AG09319 (cell line): ENCODE measurements at places on chromosomes 6 and 20.
A peak's percentile ranks its signal among the peaks of the same experiment; 100 is the strongest.

- DNase-seq = peak; percentile 84
Observed at GRCh38 chr6:41936073-41936837, 5.4 kb downstream of the CCND3 start.

DNA sequence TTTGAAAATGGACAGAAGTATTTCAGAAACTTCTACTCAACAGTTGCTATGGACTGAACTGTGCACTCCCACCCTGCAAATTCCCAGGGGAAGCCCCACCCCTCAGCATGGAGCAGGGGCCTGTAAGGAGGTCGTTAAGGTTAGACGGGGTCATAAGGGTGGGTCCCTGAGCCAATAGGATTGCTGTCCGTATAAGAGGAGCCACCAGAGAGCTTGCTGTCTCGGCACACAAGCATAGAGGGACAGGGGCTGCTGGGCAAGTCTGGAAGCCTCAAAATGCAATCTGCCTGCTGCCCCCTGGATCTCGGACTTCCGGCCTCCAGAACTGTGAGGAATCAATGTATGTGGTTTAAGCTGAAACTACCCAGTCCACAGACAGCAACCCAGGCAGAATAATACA lies 37.4 kb upstream of the AFDN start:
- DNase-seq = no peak

DNA sequence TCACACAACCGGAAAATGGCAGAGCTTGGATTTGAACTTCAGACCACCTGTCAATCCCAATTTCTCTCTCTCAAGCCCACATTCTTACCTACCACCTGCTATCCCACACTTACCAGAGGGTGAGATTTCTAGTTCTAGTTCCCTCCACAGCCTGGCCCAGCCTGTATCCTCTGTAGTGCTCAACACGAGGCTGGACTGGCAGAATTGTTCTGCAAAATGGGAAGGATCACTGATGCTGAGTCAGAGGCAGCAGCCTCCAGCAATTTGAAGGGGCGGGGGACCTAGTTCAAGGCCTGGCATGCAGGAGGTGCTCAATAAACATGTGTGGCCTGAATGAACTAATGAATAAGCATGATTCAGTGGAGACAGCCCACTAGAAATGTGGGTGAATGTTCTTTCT lies 53.6 kb upstream of the TTPAL start:
- no peak for DNase-seq

- peak; percentile 38 for DNase-seq
Observed at GRCh38 chr6:105898286-105898685, 187.8 kb upstream of the PRDM1 start.

DNA sequence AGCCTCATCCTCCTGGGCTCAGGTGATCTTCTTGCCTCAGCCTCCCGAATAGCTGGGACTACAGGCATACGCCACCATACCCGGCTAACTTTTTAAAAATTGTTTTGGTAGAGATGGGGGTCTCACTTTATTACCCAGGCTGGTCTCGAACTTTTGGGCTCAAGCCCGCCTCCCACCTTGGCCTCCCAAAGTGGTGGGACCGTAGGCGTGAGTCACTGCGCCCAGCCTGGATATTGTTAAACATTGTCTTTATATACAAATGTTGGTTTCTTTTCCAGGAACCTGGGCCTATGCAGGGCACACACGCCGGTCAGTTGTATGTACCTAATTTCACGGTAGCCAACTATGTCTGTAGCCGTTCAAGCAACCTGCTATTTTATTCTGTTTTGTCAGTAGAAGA lies 60.1 kb downstream of the SYNJ2 start:
- no peak for DNase-seq

GRCh38 chr20:9204979-9205378 lies 136.1 kb downstream of the PLCB4 start:
- DNase-seq = no peak

DNA sequence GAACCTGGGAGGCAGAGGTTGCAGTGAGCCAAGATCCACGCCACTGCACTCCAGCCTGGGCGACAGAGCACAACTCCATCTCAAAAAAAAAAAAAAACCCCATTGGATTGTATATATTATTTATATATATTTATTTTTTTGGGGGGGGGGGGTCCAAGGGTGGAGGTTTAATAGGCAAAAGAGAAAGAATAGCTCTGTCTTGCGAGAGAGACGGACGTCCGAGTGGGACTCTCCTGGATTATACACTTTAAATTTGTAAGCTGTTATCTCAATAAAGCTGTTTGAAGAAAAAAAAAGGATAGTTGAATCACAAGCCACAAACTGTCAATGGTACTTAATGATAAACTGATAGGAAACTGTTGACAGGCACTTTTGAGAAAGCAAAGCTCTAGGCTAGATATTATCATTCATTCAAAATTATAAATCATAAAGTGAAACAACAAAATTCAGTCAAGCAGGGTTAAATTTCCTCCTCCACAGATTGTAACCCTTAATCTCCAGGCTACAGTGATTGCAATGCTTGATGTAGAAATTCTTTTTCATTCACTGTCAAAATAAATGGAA lies 20.3 kb downstream of the EIF2S2 start:
- DNase-seq = no peak

GRCh38 chr6:84641076-84641475 lies 123.3 kb downstream of the TBX18 start:
- DNase-seq = no peak

GRCh38 chr6:68632734-68633133 lies 2.3 kb upstream of the ADGRB3 start:
- no peak for DNase-seq

DNA sequence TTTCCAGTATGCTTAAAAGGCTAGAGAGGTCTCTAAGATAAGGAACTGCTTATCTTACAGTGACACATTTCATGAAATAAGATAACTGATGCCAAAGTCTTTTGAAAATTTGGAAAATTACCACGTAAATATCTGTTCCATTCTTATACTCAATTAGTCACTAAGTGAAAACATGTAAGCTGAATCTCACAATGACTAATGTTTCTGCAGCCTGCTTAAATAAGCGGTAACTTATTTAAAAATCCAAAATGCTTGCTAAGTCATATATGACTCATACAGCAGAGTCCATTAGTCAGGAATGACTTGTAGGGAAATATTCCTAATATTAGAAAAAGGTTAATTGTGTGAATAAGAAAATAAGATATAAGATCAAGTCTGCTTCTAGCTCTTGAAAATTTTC lies 27.8 kb upstream of the LGSN start:
- DNase-seq = peak; percentile 40

- DNase-seq = no peak
Observed at GRCh38 chr6:115495184-115495583, 565.5 kb downstream of the FRK start.

- no peak for DNase-seq
Observed at GRCh38 chr6:37106051-37106363, 63.9 kb upstream of the PIM1 start.

GRCh38 chr6:29005183-29005885 lies at the start of gene ZNF311:
Gene ZNF311, minus strand, starts transcription at chr6:29005315. Its CDS starts 1,361 bp downstream, at chr6:29003954.
- no peak for DNase-seq

DNA sequence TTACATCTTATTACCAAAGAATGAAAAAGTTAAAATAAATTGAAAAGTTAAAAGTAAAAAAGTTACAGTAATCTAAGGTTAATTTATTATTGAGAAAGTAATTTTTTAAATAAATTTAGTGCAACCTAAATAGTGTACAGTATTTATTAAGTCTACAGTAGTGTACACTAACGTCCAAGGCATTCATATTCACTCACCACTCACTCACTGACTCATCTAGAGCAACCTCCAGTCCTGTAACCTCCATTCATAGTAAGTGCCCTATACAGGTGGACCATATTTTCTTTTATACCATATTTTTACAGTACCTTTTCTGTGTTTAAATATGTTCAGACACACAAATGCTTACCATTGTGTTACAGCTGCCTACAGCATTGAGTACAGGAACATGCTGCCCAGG lies 624.7 kb upstream of the NOX3 start:
- no peak for DNase-seq

DNA sequence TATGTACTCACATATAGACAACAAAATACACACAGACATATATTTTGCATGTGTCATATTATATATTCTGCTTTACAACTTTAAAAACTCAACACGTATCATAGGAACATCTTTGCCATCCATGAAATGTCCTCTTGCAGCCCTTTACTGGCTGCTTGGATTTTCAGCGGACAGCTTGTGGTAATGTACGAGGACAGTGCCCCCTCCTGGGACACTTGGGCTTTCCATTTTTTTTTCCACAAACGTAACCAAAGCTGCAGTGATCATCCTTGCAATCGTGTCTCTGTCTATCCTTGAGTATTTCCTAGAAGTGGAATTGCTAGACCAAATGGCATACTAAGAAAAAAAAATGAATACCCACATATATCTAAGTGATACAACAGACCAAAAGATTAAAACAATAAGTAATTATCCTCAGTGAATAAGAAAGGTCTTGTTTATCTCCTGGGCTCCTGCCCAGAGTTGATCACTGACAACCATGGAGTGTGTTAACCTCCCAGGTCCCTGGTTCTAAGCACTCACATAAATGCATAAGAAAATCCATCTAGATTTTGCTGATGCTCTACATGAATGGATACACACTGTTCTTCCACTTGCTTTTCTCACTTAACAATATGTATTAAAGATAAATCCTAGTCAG lies 18.1 kb downstream of the BPI start:
- peak; percentile 48 for DNase-seq

- no peak for DNase-seq
Observed at GRCh38 chr6:156957931-156958547, 180.9 kb downstream of the ARID1B start.

DNA sequence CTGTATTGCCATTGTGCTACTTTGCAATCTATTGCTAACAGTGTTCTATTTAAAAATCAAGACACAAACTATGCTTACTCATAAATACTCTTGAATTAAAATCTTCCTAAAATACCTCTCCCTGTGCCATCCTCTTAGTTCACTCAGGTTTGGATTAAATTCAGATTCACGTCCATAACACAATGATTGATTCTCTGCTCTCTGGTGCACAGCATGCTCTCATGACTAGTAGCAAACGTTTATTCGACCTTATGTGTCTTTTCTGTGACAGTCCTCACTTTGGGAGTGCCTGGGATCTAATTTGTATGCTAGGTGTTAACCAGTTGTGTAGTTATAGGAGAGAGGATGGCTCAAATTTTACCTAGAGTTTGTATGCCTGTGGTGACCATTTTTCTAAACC lies 270.4 kb upstream of the FKBP1C start:
- no peak for DNase-seq

DNA sequence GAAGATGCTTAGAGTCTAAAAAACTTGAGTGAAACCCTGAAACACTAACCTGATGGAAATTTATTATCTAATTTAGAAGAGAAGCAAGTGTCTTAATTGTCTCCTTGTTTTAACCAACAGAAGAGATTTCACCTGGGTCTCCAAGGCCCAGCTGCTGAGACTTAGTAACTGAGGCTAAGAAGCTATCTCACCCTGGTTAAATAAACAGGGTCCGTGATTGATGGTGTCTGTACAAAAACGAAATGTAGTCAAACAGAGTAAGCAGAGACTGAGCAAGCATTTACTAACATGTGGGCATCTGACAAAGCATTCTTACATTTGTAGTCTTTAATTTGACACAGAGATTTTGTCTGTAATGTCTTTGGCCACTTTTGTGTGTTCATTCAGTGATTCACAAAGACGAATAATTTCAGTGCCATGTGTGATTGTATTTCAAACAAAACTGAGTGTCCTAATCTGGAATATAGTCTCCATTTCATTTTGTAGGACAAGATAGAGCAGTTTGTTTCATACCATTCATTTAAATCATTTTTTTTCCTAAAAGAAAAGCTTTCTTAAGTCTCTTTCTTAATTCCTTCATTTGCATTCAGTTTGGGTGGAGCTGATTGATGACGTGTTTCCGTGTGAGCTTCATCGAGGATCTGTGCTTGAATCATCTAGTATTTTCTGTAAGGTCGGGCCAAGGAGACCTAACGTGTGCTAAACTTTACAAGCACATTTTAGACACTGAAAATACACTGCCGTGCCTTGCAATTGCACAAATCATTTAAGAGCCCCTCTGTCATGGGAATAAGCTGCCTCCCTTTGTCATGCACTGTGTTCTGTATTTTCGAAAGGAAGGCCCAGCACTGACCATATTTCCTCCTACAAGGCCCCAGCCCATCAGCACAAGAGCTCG lies 170.6 kb upstream of the QKI start:
- no peak for DNase-seq

DNA sequence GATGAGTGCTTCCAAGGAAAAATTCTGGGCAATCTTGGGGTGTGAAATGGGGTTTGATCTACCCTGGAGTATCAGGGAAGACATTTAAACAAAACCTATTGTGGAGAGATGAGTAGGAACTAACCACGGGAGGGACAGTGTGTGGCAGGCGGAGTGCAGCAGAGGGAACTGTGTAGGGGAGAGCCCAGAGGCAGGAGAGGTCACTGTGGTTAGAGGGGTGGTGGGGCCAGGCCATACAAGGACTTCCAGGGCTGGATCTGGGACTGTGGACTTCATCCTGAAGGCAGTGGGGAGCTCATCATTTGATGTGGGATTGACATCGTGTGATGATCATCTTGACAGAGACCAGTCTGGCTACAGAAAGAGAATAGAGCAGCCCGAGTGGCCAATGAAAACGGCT lies 89.0 kb downstream of the TOX2 start:
- DNase-seq = no peak

GRCh38 chr20:57346477-57346876 lies 4.6 kb upstream of the RAE1 start:
- DNase-seq = peak; percentile 51

DNA sequence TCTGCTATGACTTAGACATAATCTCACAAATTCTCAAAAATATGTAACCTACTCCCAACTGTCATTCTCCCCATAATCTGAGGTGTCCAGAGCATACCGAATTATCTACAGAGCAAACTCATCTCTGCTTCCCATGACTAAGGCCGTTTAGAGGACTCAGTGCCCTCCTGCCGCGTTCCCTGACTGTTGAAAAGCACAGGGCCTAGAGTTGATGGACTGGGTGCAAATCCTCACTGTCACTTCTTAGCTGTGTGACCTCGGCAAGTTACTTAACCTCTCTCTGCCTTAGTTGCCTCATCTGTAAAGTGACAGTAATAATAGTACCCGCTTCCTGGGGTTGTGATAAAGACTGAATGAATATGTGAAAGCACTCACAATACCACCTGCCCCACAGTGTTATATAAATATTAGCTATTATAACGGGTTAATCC lies 4.7 kb upstream of the TUBB2A start:
- DNase-seq = no peak

- DNase-seq = no peak
Observed at GRCh38 chr20:58459058-58459750, 56.0 kb downstream of the APCDD1L start.

DNA sequence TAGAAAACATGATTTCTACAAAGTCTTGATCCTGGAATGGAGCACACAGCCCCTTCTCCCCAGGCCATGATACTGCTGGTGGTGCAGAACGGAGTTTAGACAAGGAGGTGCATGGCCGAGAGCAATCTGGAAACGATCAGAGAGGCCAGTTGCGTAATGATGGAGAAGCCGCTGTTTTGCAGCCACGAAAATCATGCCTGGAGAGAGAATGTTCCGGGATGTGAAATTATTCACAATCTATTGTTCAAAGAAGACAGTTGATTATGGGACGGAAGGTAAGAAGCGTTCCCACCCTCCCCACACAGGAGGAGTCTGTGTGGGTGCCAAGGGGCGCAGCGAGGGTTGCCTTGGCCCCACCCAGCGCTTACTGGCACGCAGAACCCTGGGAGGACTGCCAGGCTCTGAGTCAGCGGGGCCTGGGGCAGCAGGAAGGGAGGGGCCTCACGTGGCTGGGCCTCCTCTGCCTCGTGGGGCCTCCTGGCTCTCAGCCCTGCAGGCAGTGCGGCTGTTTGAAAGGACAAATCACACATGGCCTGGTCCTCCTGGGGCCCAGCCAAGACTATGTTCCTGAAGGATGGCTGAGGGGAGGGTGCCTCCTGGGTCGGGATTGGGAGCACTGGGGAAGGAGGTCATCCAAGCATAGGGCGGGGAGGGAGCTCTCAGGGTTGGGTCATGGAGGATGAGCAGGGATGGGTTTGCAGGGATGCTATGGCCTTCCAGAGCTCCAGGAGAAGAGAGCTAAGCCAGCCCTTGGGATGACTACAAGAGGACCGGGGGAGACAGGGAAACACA lies 8.7 kb upstream of the AP5S1 start:
- DNase-seq = peak; percentile 99
